ENCODE measurements at places on chromosomes 2 and 18.

DNA sequence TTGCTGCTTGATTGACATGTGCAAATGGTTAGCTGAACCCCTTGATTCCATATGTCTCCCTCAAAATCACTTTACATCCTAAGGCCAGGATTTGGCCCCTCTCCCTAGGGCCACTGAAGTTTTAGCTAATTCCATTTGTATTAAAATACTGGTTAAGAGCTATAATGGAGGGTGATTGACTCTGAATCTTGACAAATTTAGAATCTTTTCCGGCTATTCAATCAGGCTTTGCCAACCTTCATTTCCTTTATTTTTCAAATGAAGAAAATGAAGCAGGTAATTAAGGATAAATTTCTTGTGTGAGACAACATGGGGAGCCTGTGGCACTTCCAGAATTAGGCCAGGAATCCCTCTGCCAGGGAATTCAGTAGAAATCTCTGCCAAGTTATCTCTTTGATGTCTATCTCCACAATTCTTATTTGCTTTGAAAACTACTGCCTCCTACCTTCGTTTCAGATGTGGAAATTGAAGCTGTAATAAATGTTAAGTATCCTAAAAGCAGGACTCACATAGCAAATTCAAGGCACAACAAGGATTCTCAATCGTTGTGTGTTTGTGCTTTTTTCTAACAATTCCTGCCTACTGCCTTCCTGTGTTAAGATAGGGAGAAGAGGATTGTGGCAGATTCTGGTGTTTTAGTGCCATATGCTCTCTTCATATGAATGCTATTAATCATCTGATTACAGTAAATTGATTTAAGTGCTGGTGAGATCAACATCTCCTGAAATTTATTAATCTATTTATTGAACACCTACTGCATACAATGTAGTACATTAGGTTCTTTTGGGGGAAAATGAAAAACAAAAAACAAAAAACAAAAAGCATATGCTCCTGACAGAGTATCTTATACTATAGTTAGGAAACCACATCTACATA is 47.8 kb upstream of the MAP4K3 start:
- DNase-seq = no peak

DNA sequence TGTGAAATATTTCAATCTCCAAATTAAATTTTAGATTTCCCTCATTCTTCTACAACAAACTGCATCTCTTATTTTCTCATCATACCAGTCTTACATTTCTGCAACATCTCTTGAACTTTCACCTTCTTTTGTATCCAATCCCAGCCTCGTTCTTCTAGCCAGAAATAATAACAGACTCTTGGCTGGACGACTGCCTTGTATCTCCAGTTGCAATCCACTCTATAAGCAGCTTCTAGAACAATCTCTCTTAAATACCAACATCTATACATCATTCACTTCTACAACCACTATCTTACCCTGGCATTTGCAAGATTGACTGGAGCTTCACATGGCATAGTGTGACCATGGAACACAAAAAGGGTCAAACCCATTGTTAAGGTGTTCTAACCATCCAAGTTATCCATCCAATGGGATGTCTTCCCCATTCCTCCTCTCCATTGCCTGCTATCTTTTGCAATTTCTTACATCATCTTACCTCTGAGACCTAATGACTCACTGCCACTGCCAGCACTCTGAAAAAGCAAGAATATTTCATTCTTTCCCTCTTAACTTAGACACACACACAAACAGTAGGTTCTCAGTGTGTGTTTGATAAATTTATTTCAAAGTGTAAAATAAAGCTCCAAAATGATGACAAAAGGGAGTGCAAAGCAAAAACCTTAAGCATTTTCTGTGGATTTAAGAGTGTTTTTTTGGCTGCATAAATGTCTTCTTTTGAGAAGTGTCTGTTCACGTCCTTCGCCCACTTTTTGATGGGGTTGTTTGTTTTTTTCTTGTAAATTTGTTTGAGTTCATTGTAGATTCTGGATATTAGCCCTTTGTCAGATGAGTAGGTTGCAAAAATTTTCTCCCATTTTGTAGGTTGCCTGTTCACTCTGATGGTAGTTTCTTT is 145.6 kb downstream of the METTL4 start:
- no peak for DNase-seq

- no peak for DNase-seq
Observed at GRCh38 chr2:220270481-220271070, 643.1 kb downstream of the SLC4A3 start.

GRCh38 chr2:219269362-219270054 is 9.7 kb upstream of the DNAJB2 start:
- no peak for DNase-seq

DNA sequence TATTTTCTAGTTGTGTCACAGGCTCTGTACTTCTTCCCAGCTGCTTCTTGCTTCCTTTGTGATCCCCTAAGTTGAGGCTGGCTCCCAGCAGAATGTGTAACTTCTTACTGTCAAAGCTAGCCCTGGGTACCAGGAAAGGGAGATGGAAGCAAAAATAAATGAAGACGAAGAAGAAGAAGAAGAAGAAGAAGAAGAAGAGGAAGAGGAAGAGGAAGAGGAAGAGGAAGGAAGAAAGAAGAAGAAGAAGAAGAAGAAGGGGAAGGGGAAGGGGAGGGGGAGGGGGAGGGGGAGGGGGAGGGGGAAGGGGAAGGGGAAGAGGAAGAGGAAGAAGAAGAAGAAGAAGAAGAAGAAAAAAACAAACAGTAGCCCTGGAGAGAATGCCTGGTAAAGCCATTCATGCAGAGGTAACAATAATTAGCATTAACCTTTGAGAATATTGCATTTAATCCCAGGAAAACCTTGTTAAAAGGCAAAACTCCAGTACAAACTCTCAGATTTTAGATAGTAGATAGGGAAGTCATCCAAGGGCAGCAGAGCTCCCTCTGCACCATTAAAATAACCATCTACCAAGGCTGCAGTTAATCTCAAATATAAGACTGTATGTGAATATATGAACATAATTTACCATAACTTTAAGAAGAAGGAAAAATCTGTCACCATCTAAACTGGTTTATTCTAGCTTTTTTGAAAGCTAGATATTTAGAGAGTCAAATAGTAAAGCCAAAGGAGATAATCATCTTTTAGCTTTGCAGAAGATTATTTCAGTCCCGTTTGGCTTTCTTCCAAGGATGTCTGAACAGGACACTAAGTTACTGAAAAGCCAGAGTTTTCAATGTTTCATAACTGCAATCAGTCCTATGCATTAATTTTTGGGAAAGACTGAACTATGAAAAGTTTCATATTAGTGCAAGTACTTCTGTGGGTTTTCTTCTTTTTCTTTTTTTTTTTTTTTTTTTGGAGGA is 44.3 kb upstream of the FBXO11 start:
- DNase-seq = no peak

- DNase-seq = no peak
Observed at GRCh38 chr2:147464737-147465357, 380.0 kb upstream of the ACVR2A start.

GRCh38 chr18:9811978-9812377 is 73.8 kb upstream of the TXNDC2 start:
- no peak for DNase-seq

- DNase-seq = no peak
Observed at GRCh38 chr2:19547321-19547720, 188.9 kb upstream of the OSR1 start.

- no peak for DNase-seq
Observed at GRCh38 chr2:42008241-42008921, 39.4 kb upstream of the PKDCC start.

DNA sequence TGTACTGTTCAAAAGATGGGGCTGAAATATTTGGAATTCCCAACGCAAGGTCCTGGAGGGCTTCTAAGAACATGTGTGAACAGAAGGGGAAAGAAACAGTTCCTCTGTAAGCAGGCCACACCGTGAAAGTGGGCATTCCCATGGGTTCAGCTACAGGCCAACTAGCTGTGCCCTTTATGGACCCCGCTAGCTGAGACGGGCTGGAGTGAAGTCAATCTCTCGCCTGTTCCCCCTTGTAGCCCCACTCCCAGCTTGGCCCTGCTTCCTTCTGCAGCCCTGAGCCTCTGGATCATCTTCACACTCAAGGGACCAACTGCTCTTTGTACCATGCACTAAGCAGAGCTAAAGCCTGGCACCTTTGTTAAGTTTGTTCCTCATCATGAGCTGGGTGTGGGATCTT is 55.4 kb downstream of the POLR1A start:
- DNase-seq = no peak

GRCh38 chr2:159098921-159099411 is 130.5 kb downstream of the TANC1 start:
- no peak for DNase-seq

DNA sequence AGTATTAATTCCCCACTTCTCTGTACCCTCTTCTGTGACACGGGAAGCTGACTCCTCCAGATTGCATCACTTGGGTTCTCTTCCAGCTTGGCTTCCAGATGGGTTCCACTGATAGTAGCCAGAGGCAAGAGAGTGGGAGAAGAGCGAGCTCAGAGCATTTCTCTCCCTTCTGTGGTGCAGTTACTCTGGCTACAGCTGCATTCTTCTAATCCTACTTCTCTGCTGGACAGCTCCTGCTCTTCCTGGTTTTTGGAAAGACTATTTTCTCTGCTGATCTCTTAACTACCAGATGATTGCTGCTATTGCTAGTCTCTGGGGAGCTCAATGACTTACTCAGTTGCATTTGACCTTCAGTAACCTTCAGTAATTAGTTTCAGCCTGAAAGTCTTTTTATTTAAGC is 187.5 kb upstream of the MAP2 start:
- no peak for DNase-seq

DNA sequence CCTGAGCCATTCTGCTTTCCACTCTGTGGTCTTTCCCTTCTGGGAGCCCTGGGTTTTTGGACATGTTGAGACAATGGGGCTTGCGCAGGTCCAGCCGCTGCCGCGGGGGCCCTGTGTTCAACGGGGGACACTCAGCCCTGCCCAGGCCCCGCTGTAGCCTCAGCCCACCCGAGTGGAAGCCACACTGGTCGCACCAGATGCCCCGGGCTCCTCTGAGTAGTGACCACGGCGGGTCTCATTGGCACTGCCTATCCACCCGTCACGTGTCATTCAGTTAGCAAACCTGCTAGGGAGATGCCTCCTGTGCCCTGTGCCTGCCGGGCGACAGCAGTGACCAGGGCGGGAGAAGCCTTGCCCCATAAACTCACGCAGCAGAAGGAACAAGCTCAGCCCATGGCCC is 19.1 kb downstream of the D2HGDH start:
- DNase-seq = no peak

GRCh38 chr2:147374423-147374811 is 470.4 kb upstream of the ACVR2A start:
- no peak for DNase-seq

- DNase-seq = no peak
Observed at GRCh38 chr2:209458008-209458979, 34.4 kb downstream of the MAP2 start.

GRCh38 chr18:9708057-9708433 is at the start of gene RAB31:
Gene RAB31 (plus strand): TSS chr18:9708301. CDS start chr18:9708406, 105 bp downstream.
- no peak for DNase-seq

DNA sequence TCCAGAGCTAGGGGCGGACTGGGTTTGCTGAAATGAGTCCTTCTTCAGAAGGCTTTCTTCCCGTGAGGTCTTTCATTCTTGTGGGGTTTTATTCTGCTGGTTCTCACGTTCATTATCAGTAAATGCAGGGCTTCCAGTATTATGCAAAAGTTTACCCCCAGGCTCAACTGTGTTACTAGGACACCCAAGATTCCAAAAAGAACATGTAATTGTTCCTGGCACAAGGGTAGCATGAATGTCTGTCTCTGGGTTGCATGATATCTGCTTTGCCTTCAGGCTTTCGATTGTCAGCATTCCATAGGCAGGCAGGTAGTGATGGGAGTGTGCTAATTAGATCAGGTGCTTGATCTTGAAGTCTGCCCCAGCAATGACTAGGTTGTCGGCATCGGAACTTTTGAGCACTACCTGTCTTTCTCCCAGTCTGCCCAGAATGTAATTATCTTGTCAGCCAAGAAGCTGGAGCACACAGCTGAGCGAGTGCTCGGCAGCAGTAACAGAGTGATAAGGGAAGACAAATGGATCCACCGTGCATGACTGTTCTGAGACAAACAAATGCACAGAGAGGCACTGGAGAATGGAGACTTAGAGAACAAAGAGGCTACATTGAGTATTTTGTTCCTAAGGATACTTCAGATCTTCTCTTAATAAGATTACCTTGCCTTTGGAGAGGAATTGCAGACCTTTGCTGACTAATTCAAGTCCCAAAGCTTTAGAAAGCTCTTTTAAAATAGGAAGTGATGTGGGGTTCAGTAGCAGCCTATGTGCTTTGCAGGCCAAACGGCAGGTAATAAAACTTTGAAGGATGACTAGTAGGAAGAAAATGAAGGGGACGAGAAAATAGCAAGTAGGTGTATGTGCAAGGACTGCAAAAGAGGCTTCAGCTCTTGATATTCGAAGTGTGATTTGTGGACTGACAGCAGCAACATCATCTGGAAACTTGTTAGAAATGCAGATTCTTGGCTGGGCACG is 41.9 kb downstream of the ITGB6 start:
- no peak for DNase-seq

GRCh38 chr2:6876309-6876708 is 1.3 kb upstream of the RSAD2 start:
- no peak for DNase-seq

DNA sequence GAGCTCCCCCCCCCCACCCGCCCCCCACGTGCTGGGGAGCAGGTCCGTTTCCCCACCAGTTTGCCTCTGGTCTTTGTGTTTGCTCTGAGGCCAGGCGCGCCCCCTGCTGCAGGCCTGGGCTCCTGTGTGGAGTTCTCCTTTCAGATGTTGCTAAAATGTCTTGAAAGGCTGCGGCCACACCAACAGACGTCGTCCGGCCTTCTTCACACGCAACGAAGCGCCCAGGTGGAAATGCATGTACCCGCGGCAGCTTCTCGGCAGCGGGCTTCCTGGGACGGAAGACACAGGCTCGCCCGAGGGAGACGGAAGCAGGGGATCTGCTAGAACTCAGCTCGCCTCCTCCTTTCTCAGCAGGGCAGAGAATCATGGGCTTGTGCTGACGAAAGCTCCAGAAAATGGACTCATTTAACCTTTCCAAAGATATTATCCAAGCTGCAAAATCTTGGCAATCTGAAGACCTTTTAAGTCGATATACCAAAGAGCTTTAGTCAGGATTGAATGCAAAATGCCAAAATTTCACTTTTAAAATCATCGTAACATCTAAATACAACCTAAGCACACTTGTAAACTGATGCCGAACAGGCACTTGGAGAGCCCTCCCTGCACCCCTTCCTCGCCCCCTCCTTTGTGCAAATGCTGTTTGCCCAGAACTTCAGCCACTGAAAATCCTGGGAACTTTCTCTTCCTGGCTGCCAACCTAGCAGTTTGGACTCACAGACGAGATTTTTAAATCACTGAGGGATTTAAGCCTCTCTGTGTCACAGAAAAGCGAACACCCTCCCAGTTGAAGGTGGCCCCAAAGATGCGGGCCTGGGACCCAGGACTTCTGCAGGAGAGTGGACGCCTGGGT is 125.5 kb upstream of the ZNF516 start:
- DNase-seq = no peak

DNA sequence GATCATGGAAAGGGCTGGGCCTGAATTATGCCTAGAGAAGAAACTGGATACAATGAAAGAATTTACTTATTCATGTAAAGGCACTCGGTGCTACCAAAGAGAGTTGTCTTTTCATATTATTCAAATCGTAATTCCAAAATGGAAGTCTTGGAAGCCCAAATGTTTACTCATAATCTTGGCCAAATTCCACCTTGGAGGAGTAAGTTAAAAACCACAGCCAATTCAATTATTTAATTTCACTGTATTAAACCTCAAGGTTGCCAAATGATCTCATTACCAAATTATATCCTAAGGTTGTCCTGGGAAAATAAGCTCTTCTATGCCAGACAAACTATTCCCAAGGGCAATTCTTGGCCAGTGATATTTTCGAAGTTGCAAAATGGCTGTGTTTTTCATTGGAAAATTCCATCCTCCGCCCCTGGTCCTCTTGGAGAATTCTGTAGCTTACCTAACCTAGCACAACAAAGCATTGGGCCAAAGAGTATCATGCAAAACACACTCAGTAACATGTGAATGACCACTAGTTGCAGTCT is 11.1 kb upstream of the VPS4B start:
- no peak for DNase-seq
